ENCODE measurements at places on chromosomes 12 and 14. TPM values are rescaled to one million over a fixed set of nuclear protein-coding genes. Genes with fewer than 3 reads are reported as not detected.

- peak overlapping the region; percentile 66 for H3K27ac ChIP-seq
- no peak overlapping the region for H3K4me3 ChIP-seq
- no peaks in the 10 kb centered on the region for H3K27me3 ChIP-seq
Measured at GRCh38 chr14:92973261-92973797, 50.4 kb downstream of the CHGA start.

DNA sequence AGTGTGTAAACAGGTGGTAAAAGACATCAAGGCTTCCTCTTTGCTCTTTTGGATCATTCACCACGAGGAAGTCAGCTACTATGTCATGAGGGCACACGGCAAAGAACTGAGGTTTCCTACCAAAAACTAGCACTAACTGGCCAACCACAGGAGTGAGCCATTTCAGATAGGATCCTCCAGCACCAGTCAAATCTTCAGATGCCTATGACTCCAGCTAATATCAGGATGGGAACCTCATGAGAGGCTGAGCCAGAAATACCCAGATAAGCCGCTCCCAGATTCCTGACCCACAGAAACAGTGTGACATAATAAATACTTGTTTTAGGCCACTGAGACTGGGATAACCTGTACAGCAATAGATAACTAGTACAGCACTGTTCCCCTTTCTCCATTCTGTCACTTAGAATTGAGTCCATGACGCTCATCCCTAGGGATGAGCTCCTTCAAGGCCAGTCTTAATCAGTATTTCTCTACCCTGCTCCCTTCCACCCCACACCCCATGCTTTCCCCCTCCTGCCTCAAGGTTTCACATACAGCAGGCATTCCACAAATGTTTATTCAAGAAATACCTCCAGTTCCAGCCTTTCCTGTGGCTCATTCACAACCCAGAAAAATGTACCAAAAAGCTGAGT, 68.4 kb downstream of the PPM1H start:
- no peaks in the 10 kb centered on the region for H3K27me3 ChIP-seq
- peak overlapping the region; percentile 57 for H3K27ac ChIP-seq
- no peak overlapping the region for H3K4me3 ChIP-seq

C14orf39 gene
- 0.37 TPM for total RNA-seq

DNA sequence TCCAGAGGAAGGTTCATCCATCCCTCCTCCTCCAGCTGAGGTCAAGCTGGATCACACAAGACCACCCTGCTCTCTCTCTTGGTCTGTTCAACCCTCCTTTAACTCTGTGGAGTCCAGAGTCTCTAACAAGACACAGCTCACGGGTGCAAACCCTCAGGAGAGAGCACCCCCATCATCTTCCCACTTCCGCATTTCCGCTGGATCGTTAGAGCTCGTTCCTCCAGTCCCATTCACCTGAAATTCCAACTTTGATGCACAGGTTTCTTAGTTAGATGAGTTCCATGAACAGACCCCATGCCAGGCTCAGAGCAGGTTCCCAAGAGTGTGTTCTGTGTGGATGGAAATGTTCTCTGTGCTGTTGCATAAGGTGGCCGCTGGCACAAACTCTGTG, 44.5 kb upstream of the P2RX7 start:
- no peaks in the 10 kb centered on the region for H3K4me1 ChIP-seq
- no peaks in the 10 kb centered on the region for H3K27me3 ChIP-seq
- no peak overlapping the region for H3K4me3 ChIP-seq
- no peak for DNase-seq

TOX4 gene
- 51.9 TPM for total RNA-seq

DNA sequence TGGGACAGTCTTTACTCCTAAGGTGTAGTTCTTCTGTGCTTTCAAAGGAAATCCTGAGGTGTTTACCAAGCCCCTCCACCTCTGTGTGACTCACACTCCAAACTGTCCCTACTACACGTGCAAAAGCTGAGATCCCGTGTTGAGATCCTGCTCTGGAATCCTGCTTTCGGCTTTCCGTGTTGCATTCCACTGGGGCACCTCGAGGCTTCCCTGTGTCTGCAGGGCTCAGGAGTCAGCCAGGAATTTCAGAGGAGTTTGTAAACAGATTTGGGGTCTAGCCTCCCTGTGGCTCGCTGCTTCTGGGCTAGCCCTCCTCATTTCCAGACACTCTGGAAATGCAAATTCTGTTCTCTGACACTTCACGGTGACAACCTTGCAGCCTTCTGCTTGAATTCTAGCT, 48.4 kb downstream of the CACNA2D4 start:
- H3K27ac ChIP-seq, result no peak overlapping the region
- H3K4me3 ChIP-seq, result no peak overlapping the region
- H3K27me3 ChIP-seq, result peaks cover under 1% of the 10 kb centered on the region
- H3K36me3 ChIP-seq, result no peaks in the 10 kb centered on the region
- no peaks in the 10 kb centered on the region for H3K4me1 ChIP-seq

DNA sequence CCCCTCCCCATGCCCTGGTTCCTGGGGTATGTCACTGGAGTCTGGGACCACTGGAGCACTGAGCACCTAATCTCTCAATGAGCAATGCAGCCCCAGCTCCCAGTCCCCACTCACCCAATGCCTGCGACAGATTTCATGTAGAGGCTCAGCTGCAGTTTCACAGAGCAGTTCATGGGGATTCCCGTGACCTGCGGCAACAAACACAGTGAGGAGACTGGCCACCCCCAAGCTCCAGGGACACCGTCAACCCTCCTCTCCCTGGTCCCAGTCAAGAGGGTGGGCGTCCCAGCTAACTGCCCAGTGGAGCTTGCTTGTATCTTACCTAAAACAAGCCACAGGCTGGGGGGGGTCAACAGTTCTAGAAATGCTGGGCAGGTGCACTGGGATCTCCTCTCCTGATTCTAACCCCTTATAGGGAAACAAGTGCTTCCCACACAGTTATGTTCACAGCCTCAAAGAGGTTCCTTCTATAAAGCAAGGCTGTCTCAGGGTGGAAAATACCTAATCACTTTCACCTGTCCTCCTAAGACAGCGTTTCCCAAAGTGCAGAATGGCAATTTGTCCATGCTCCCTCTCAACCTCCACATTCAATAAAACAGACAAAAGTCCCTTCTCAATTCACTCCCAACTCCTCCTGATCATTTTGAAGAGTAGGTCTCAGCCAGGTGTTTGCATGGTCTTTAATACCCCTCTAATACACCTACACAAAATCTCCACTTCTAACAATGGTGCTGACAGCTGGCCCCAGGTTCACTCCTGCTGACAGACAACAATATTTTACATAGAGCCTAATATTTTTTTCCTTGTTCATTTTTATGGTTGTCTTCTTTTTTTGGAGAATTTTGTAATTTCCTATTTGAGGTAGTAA, 68.3 kb downstream of the SCARB1 start:
- H3K27ac ChIP-seq, result no peak overlapping the region
- no peaks in the 10 kb centered on the region for H3K4me1 ChIP-seq
- no peak overlapping the region for H3K4me3 ChIP-seq
- no peak for DNase-seq
- no peaks in the 10 kb centered on the region for H3K27me3 ChIP-seq

CACNA1C gene
- total RNA-seq, result 3.8 TPM

- no peak overlapping the region for H3K4me3 ChIP-seq
- H3K4me1 ChIP-seq, result peaks cover 4% of the 10 kb centered on the region
- no peak overlapping the region for H3K27ac ChIP-seq
- H3K36me3 ChIP-seq, result no peaks in the 10 kb centered on the region
- H3K27me3 ChIP-seq, result no peaks in the 10 kb centered on the region
Measured at GRCh38 chr14:90487031-90487430, 90.2 kb downstream of the CALM1 start.

CLEC4C gene
- total RNA-seq, result not detected

GRCh38 chr12:133057446-133057845, 20.1 kb downstream of the ZNF84 start:
- H3K4me1 ChIP-seq, result no peaks in the 10 kb centered on the region
- H3K27me3 ChIP-seq, result no peaks in the 10 kb centered on the region
- H3K27ac ChIP-seq, result no peak overlapping the region
- H3K36me3 ChIP-seq, result peaks cover 59% of the 10 kb centered on the region
- DNase-seq, result no peak

PLEKHG7 gene
- 0.16 TPM for total RNA-seq
